NB4 (cell line): ENCODE measurements at places on chromosomes 12 and 14.

DNA sequence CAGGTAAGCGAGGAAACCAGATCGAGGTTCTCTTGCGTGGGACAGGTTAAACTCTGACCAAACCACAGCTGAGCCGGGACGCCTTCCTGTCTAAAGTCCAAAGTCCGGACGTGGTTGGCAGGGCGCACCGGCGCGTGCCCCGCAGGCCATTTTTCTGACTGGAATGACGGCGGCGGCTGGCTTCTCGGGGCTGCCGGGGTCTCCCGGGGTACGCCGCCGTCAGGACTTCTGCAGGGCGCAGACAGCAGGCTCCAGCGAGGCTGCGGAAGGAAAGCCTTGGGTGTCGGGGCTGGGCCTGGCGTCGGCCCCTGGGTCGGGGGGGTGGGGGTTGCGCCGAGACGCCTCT, 32.8 kb downstream of the MIA2 start:
- DNase-seq = no peak

- DNase-seq = no peak
Measured at GRCh38 chr14:25001601-25002000, 48.3 kb downstream of the STXBP6 start.

DNA sequence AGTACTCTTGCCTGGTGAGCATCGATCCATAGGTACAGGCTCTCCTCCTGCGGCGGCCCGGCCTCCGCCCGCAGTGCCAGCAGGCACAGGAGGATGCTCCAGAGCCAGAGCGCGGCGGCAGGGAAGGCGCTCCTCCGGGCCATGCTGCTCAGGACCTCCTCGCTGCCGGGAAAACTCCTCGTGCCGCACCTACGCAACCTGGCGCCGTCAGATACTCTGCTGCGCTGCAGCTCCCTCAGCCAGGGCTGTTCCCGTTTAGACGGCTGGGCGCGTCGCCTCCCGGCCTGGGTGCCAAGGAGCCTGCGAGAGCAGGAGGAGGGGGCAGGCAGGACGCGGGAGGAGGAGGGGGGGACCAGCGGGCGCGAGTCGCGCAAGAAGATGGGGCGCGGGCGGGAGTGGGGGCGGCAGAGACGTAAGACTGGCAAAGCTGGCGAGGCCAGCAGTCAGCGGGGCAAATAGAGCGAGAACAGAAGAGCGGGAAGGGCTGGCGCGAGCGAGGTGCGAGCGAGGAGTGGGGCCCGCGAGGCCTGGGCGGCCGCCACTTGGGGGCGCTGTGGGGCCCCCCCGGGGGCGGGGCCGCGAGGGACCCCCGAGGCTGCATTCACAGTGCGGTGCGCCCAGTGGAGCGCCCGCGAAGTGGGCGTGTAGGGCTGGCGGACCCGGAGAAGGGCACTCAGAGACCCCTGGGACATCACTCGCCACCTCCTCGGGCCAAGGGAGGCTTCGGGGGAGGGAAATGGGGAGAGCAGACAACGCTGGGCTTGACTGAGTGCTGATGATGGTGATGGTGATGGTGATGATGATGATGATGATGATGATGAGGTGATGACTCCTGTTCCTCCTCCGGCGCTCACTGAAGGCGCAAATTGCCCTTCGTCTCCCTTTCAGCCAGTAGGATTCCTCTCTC, at the start of gene WIF1:
Gene WIF1 (minus strand): TSS at position 257 of the 907 bp plus-strand sequence. CDS start 114 bp downstream, at position 143.
- DNase-seq = no peak

- DNase-seq = peak; percentile 89
Measured at GRCh38 chr12:1920971-1921370, 2.5 kb upstream of the CACNA2D4 start.

- DNase-seq = peak; percentile 9
Measured at GRCh38 chr14:51167587-51168214, 72.3 kb upstream of the TMX1 start.

DNA sequence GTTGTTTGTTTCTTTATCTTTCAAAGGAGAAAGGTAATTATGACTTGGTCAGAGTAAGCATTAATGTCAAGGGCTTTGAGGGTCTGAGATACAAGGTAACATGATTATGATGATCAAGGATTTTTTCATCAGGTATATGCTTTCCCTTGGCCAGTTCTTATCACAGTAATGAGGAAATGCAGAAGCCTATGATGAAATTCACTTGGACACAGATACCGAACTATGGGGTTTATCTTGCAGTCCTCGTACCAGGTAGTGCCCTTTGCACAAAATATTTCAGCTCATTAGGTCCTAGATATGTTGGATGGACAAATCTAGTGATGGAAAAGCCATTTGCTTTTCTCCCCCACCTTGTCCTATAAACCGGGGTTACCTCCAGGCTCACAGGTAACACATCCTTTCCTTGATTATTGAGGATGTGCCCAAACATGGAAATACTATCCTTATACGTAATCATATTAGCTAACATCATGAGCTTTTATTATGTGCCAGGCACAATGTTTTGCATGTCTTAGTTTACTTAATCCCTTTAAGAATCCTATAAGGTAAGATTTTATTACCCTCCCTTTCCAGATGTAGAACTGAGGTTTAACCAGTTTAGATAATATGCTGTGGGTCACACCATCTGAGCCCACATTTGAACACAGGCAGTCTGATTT, 7.0 kb upstream of the RASSF3 start:
- no peak for DNase-seq
